ENCODE measurements at places on chromosomes 12 and 14.

DNA sequence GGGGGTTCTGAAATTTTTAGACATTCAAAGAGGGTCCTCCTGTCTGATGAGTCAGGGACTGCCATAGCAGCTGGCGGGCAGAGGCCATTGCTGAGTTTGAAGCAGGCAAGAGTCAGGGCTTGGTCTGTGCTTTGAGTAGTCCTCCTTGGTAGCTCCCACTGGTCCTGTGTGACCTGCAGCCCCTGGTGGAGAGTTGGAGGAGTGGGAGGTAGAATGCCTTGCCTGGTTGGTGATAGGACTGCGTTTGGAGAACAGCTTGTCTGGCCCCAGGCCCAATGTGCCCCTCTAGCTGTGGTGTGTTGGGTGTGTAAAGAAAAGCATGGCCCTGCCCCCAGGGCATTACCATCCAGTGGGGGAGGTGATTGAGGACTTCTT lies 116.7 kb downstream of the BEGAIN start:
- no peak for DNase-seq

DNA sequence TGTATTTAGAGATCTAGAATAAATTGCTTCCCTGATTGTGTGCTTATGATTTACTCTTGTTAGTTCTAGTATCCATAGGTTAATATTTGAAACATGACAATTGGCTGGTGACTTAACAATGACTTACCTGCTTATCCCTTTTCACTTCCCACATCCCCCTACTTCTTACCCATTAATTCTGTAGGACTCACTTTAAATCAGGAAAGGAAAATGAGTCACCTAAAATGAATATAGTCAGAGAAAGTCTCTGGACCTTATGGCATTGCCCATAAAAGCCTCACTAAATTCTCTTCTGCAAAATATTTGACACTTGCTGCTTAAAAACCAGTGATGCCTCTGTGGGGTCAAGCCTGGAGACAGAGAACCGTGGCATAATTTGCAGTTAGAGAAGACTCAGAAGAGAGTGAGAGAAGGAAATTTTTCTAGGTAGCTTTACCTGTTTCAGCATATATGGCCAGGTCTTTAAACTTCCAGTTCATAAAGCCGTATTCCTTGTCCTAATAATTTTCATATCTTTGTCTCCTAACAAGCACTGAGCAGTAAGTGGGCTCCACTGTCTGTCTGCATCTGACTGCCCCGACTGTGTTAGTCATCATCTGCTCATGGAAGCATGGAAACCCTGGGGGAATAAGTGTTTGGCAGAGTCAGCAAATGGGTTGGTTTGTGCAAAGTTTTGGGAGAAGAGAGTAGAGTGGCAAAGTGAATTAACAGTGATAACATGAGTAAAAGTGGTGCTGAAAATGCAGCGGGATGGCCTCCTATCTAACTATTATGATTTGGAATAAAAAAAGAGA lies 294.4 kb downstream of the AKAP6 start:
- DNase-seq, result no peak

- no peak for DNase-seq
Measured at GRCh38 chr14:29410581-29410980, 517.1 kb downstream of the PRKD1 start.

GRCh38 chr14:55749946-55750345 lies 169.9 kb downstream of the KTN1 start:
- no peak for DNase-seq

GRCh38 chr12:114344831-114345230 lies 61.1 kb downstream of the TBX5 start:
- DNase-seq, result no peak

- no peak for DNase-seq
Measured at GRCh38 chr12:94875525-94875924, 128.0 kb downstream of the NDUFA12 start.

DNA sequence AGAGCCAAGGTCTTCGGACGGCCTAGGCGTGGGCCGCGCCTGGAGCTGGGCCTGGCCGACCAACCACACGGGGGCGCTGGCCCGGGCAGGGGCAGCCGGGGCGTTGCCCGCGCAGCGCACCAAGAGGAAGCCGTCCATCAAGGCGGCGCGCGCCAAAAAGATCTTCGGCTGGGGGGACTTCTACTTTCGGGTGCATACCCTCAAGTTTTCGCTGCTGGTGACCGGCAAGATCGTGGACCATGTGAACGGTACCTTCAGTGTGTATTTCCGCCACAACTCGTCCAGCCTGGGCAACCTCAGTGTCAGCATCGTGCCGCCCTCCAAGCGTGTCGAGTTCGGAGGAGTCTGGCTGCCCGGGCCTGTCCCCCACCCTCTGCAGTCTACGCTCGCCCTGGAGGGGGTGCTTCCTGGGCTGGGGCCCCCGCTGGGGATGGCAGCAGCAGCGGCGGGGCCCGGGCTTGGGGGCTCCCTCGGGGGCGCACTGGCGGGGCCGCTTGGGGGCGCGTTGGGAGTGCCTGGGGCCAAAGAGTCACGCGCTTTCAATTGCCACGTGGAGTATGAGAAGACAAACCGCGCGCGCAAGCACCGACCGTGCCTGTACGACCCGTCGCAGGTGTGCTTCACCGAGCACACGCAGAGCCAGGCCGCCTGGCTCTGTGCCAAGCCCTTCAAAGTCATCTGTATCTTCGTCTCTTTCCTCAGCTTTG lies 4.4 kb upstream of the SHMT2 start:
- no peak for DNase-seq

GRCh38 chr14:92524602-92525185 lies 11.1 kb downstream of the RIN3 start:
- no peak for DNase-seq

GRCh38 chr14:24817212-24818057 lies 183.4 kb upstream of the GZMB start:
- DNase-seq, result peak; percentile 67

DNA sequence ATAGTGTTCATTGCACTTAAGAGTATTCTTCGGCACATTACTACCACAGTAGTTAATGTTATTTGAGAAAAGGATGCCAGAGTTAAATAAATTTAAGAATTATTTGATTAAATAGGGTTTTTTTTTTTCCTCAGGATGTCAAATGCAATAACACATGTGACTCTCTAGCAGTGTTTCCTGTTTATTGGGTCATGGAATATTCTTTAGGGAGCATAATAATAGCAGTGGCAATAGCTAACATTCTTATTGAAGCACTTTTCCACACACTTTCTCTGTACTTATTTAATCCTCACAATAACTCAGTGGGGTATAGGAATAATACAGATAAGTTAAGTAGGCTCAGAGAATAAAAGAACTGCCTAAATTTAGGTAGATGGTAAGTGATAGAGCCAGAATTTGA lies 44.3 kb downstream of the SCYL2 start:
- no peak for DNase-seq

- DNase-seq, result no peak
Measured at GRCh38 chr12:120488057-120488640, 7.8 kb upstream of the DYNLL1 start.

DNA sequence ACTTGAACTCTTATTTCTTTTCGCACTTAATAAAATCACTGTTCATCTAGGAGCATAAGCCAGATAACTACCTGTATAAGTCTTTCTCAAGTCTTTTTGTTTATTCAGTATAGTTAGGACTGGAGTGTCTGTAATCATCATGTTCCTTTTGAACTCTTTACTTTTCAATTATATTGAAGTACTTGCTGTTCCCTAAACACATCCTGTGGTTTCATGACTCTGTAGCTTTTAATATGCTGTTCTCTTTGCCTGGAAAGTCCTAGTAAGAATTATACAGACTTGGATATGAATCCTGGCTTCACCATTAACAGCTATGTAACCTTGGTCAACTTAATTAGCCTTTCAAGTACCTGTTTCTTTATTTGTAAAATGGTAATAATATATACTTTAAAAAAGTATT lies 88.2 kb downstream of the CCDC91 start:
- DNase-seq, result no peak

DNA sequence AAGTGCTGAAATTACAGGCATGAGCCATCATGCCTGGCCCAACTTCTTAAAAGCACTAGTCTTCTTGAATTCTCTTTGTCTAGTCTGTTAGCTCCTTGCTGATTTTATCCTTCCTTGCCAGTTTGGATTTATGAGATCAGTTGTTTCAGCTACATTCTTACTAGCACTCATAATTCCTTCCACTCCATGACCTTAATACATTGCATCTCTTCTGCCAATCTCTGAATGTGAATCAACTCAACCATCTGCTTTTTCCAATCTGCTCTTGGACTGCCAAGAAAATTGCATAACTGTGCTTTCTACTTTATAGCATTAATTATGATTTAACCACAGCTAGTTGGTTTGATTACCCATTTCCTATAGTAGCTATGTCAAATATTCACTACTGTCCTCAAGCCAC lies 14.9 kb upstream of the HEATR5A start:
- no peak for DNase-seq
